Osteocyte (in vitro differentiated cells): ENCODE measurements at places on chromosomes 11 and 22. TPM values are rescaled to one million over a fixed set of nuclear protein-coding genes. Genes with fewer than 3 reads are reported as not detected.

GRCh38 chr11:134248910-134249480 lies 4.2 kb downstream of the THYN1 start:
- no peak for DNase-seq
- peaks cover 33% of the 10 kb centered on the region for H3K36me3 ChIP-seq
- no peak overlapping the region for H3K4me3 ChIP-seq
- H3K27me3 ChIP-seq, result no peaks in the 10 kb centered on the region
- peaks cover 12% of the 10 kb centered on the region for H3K4me1 ChIP-seq

DNA sequence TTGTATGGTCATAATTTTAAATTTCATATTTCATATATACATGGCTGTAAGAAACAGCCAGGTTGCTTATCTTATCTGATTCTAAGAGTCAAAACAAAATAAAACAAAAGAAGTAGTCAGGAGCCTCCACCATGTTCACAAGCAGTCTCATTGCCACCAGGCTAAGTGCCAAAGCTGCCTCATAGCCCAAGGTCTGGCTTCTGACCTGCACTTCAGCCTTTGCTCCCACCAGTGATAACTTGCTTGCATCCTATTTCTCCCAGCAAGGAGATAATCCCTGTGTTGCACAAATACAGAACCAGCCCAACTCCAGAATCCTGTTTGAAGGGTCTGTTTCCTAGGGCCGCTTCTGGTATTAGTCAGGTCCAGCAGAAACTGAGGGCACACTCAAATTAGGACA lies 53.9 kb upstream of the TSKU start:
- no peak overlapping the region for H3K27ac ChIP-seq
- H3K4me3 ChIP-seq, result no peak overlapping the region
- H3K36me3 ChIP-seq, result no peaks in the 10 kb centered on the region

DNA sequence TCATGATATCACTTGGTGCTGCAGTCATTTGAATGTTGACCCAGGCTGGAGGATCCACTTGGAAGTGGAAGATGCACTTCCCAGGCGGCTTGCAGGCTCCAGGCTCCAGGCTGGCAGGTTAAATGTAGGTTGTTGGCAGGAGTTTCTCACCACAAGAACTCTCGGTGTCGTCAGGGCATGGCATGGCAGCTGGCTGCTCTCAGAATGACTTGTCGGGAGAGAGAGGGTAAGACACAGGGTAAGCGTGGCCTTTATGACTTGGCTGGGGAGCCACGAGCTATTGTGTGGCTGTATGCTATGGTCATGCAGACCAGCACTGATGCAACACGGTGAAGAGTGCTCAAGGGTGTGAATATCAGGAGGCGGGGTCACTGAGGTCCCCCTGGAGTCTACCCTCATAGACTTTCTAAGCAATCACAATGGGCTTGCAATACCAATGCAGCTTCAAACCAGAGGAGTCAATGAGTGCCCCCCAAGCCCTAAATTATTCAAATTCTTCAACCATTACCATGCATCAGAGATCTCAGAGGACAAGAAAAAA lies 1027.7 kb downstream of the OPCML start:
- no peak for DNase-seq
- H3K27me3 ChIP-seq, result peaks cover 15% of the 10 kb centered on the region
- H3K27ac ChIP-seq, result no peak overlapping the region
- no peak overlapping the region for H3K4me3 ChIP-seq
- H3K4me1 ChIP-seq, result no peaks in the 10 kb centered on the region

- no peak overlapping the region for H3K27ac ChIP-seq
- peaks cover 4% of the 10 kb centered on the region for H3K27me3 ChIP-seq
- no peak overlapping the region for H3K4me3 ChIP-seq
- DNase-seq, result no peak
Measured at GRCh38 chr22:45880091-45880715, 96.8 kb downstream of the WNT7B start.

GRCh38 chr11:122746611-122747244 lies 91.2 kb downstream of the UBASH3B start:
- no peak for DNase-seq
- no peaks in the 10 kb centered on the region for H3K36me3 ChIP-seq
- no peaks in the 10 kb centered on the region for H3K27me3 ChIP-seq
- H3K4me3 ChIP-seq, result no peak overlapping the region
- H3K27ac ChIP-seq, result peak overlapping the region; percentile 68
- peaks cover 48% of the 10 kb centered on the region for H3K4me1 ChIP-seq

DNA sequence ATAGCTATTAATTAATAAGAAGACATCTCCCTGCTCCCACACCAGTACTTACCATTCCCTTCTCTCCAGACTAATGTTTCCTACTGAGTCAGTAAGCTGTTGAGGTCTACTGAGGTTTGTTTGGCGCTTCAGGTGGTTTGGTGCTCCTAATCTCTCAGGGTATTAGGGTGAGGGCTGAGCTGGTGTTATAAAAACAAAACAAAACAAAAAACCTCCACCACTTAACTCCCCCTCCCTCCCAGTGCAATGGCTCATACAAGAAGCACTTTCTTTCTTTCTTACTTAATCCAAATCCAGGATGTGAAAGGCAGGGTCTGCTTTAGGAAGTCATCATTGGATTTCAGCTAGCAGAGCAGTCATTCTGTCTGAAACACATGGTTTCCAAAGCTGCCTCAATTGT lies 15.3 kb downstream of the CSTPP1 start:
- H3K4me3 ChIP-seq, result no peak overlapping the region
- peaks cover 2% of the 10 kb centered on the region for H3K36me3 ChIP-seq
- peaks cover 25% of the 10 kb centered on the region for H3K4me1 ChIP-seq
- no peak for DNase-seq

DNA sequence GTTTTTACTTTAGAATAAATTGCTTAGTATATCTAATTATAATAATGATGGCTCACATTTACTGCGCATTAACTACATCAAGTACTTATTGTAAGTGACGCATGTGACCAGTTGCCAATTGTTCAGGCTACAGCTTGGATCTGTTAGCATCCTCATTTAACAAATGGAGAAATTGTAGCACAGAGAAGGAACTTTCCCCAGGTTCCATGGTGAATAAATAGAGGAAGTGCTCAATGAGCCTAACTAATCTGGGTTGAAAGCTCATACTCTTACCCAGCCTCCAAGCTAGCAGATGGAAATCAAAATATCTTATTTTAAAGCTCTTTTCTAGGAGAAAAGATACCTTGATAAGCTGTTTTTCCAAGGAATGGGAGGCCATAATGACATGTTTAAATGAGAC lies 19.8 kb downstream of the MMP27 start:
- H3K27ac ChIP-seq, result peak overlapping the region; percentile 76
- DNase-seq, result no peak
- H3K27me3 ChIP-seq, result peaks cover 2% of the 10 kb centered on the region

- peaks cover 75% of the 10 kb centered on the region for H3K4me1 ChIP-seq
- H3K4me3 ChIP-seq, result peak within 1 kb of the TSS; percentile 94
- H3K27ac ChIP-seq, result peak within 1 kb of the TSS; percentile 99
- peaks cover 51% of the 10 kb centered on the region for H3K36me3 ChIP-seq
- peak; percentile 86 for DNase-seq
- no peaks in the 10 kb centered on the region for H3K27me3 ChIP-seq
Measured at GRCh38 chr11:123061403-123062157, at the start of gene HSPA8. Gene HSPA8 (minus strand): TSS chr11:123062136. CDS start chr11:123061324, 812 bp downstream.

DNA sequence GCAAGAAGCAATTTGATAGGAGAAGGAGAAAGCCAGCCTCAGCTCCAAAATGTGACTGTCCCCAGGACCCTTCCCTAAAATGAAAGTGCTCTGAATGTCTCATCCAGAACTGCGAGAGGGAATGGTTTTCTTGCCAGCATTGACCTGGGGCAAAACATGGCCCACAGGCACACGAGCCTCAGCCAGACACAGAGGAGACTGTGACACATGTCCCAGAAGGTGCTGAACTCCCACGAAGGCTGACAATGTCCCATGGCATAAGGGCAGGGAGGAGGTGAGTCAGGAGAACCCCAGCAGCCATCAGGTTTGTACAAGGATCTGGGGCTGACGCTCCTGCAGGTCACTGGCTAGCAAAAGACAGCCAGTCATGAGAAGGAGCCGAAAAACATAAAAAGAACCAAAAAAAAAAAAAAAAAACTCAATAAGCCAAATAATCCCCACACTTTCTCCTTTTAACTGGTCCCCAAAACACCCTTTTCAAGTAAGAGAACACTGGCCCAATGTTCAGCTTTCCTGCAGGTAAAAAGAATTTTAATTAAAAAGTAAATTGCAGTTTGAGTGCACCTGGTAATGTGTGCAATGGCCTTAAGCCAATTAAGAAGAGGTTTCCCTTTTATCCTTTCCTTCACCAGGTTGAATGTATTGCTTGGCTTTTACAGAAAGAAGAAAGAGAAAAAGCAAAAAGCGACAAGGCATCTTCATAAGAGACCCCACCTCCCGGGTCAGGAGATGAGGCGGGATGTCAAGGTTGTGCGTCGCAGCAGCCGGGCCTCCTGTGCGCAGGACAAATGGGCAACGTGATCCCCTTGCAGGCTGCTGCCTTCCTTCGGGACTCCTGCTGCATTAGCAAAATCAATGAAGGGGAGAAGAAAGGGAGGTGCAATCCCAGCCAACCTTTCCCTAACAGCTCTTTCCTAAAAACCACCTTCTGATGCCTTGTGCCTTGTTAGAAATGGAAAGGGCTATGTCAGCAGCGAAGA lies 43.6 kb downstream of the GALNT18 start:
- H3K36me3 ChIP-seq, result peaks cover 1% of the 10 kb centered on the region
- H3K27me3 ChIP-seq, result no peaks in the 10 kb centered on the region
- H3K27ac ChIP-seq, result no peak overlapping the region
- peaks cover 35% of the 10 kb centered on the region for H3K4me1 ChIP-seq
- peak; percentile 56 for DNase-seq

DNA sequence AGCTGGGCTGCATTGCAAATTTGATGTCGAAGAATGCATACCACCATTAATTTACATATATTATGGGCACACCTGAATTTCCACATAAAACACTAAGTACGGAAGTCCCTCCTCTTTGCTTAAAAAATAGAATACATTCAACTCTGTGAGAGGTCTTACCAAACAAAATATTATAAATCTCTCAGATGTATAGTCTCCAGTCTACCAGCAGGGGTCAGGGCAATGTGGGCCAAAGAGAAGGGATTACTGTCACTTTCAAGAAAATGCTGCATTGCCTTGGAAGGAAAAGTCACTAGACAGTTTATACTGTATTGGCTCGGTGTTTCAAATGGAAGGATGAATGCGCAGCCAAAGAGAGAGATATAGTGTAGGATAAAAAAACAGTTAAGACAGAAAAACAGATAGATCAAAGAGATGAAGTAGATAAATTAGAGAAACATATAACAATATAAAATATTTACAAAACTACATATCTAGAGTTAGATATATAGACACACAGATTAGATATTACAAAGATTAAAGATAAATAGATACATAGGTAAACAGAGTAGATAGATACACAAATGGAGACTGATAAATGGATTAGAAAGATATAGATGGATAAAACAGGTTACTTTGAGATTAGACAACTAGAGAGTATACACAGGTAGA lies 20.9 kb downstream of the SERGEF start:
- H3K36me3 ChIP-seq, result peaks cover 15% of the 10 kb centered on the region
- no peak for DNase-seq
- H3K27ac ChIP-seq, result no peak overlapping the region
- peaks cover 3% of the 10 kb centered on the region for H3K4me1 ChIP-seq
- H3K4me3 ChIP-seq, result no peak overlapping the region
- H3K27me3 ChIP-seq, result no peaks in the 10 kb centered on the region

GRCh38 chr22:44026630-44027511 lies 2.8 kb downstream of the PARVB start:
- H3K36me3 ChIP-seq, result no peaks in the 10 kb centered on the region
- H3K4me3 ChIP-seq, result no peak overlapping the region
- no peak overlapping the region for H3K27ac ChIP-seq

UBXN1 gene
- total RNA-seq, result 132 and 161 TPM in 2 replicates

DNA sequence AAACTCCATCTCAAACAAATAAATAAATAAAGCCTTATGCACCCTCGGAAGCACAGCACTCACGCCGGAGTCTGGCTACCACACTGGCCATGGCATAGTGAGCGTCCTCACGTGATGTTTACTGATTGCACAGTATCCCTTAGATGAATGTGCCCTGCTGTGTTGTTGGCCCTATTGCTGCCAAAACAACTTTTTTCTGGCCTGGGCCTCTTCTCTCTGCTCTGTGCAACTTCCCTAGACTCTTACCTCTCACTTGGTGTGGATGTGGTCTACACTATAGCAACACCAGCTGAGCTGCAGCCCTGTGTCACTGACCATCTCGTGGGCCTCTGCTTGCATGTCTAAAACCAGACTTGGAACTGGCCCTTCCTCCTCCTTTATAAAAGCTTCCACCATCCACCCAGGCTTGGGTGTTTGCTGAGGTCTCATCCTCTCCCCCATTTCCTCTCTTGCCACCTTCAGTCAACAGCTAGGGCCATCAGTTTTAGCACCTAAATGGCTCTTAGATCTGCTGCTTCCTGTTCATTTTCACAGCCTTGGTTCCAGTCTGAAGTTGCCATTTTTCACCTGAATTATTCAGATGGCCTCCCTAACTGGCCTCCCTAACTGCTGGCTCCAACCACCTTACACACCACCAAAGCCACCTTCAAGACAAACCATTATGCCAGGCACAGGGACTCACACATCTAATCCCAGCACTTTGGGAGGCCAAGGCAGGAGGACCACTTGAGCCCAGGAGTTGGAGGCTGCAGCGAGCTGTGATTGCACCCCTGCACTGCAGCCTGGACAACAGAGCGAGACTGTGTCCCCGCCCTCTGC lies 9.2 kb downstream of the ZNF74 start:
- H3K27me3 ChIP-seq, result no peaks in the 10 kb centered on the region
- peaks cover 22% of the 10 kb centered on the region for H3K36me3 ChIP-seq
- H3K27ac ChIP-seq, result no peak overlapping the region
- H3K4me3 ChIP-seq, result no peak overlapping the region
